ENCODE measurements at places on chromosomes 2 and 18.

DNA sequence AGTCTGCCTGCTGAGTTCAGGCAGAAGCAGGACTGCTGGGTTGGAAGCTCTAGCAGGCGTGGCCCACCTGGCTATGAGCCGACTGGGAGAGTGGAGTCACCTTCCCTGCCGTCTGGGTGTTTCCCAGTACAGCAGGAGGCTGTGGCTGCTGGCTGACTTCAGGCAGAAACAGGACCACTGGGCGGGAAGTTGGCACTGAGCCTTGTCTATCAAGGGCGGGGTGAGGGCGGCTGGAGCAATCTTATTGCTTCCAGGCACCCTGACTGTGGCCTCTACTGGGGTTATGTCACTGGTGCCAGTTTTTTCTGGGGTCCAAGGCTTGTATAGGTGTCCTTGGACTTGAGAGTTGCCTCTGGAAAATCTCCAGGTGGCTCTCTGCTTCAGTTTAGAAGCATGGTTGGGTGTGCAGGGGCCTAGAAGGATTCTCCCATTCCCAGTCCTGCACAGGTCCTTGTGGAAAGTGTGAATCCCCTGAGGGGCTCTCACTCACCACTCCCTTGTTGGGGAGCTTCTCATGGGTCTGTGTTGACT lies 30.5 kb downstream of the LTBP1 start:
- no peak for DNase-seq

DNA sequence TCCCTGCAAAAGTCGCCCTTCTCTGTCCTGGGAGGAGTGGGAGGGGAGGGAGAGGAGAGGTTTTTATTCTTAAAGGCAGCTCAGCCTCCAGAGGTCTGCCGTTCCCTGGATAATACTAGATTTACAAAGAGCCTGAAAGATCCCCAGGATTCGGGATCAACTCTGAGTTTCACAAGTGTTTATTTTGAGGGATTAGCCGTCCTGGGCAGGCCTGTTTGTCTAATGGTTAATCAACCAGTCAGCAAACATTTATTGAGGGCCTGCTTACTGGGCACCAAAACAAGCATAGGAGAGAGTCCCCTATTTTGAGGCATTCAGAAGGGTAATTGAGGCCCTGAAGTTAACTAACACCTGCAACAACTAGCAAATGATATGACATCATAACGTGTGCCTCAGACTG lies 152.6 kb upstream of the SLC1A4 start:
- DNase-seq = no peak

- no peak for DNase-seq
These were observed 140.3 kb downstream of the RPIA start for GRCh38 chr2:88831792-88832248.

DNA sequence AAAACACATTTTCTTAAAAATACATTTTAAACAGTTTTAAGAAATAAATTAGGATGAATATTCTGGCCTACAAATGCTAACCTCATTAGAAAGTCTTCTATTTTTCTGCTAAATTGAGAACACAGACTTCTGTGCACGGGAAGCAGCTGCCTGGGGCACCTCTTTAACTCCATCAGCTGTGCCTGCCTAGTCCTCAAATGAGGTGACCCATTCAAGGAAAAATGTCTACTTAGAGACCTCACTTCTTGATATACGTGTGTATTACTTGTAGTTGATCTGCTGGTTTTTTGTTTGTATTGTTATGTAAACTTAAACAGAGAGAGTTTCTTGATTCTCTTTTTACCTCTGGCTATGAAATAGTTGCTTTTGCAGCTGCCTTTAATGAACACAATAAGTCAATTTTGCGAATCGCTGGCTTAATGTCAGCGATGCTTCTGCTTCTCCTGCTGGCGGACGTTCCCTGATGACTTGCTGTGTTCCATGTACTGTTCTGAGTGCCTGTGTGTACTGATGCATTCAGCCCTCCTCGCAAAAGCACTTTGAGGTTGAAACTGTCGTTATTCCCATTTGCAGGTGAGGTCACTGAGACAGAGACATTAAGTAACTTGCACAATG lies 88.7 kb upstream of the TXNDC2 start:
- DNase-seq = peak; percentile 25

DNA sequence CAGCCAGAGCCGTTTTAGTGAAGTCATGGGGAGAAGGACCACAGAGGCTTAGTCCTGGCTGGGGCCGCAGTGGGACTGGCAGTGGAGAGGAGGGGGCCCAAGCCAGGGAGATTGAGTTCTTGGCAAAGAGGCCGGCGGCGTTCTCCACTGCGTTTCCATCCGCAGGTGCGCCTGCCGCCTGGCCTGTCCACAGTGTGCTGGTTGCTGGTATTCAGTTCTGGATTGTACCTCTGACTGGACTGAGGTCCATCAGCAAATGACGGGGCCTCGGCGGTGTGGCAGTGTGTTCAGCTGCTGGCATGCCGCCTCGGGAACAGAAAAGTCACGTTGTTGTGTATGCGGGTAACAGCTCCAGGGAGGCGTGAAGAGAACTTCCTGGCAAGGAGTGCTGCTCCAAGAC lies 36.8 kb downstream of the LRRFIP1 start:
- no peak for DNase-seq

GRCh38 chr2:8437228-8437948 lies 244.5 kb upstream of the ID2 start:
- no peak for DNase-seq

DNA sequence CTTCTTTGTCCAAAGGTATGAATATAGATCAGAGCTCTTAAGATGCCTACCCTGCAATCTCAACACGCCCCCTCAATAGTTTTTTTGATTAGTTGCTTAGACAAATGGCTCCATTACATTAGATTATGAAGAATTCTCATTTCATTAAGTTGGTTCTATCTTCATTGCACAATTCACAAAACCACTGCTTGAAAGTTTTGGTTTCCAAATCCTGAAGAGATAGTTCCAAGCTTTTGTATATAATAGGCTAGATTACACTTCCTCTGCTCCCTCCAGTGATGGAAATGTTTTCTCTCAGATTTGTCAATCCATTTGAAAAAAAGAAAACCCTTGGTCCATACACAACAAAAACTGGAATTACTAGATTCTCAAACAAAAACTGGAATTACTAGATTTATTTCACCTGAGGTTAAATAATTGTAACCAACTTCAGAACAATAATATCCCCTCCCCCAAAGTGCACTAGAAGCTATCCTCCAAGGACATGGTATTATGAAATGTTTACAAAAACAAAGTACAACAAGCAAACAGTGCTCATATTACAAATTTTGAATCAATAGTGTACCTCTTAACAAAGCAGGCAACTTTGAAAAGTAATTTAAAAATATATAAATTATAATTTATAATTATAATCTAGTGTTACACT lies 6.8 kb upstream of the TLK1 start:
- DNase-seq = no peak

DNA sequence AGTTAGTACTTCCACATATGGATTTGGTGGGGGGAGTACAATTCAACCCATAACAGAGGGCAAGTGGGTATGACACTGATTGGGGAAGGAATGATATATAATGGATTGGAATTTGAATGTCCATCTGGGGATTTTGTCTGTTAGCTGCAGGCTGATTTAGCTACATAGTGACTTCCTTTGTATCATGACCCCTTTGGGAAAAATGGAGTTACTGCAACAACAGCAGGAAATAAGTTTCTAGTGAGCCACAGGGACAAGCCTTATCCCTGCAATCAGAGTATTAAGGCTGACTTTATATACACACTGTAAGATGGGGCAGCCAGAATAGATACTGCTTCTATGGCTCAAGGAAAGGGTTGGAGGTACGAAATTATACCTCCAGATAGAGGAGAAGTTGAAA lies 404.4 kb upstream of the MEIS1 start:
- DNase-seq = no peak

DNA sequence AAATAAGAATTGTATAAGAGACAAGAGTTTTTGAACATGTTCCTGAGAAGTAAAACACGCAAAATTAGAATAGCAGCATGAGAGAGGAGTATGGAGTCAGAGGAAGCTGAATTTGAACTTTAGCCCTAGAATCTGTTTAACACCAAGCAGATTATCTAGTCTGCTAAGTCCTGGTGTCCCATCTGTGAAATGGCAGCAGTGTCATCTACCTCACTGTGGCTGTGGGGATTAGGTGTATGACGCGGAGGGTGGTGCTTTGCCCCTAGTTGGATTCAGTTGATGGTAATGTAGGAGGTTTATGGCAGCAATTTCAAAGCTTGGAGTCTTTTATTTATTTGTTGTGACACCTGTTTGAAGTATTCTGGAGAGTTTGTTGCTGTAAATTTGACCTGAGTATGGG lies 79.2 kb downstream of the ZNF532 start:
- DNase-seq = no peak

- no peak for DNase-seq
These were observed 32.6 kb upstream of the LRRC30 start for GRCh38 chr18:7198326-7198725.

- no peak for DNase-seq
These were observed 72.0 kb upstream of the AFF3 start for GRCh38 chr2:100214265-100214971.

DNA sequence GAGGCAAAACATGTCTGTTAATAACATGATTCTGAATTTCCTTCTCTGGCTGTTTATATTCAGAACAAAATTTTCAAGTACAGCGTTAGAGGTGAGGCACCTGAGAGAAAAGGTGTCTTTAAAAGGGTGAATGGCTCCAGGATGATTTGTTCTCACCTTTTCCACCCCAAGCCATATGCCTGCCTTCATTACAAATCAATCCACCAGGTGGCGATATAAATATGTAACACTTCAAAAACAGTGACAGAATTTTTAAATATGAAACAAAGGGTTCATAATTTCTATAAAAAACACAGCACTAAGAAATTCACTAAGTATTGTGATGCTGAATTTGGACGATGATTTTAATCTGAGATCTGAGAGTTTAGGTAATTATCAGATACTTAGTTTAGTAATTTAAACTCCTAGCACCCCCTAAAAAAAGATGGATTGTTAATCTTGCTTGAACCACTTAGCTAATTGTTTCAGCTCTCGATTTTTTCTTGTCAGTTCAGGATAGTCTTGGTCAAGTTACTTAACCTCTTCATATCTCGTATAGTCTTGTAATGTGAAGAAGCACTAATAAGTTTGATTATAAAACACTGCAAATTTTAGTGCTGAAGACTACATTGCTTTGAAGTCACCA lies 528.8 kb downstream of the CPS1 start:
- no peak for DNase-seq

GRCh38 chr2:235658351-235659174 lies 164.7 kb downstream of the AGAP1 start:
- no peak for DNase-seq

DNA sequence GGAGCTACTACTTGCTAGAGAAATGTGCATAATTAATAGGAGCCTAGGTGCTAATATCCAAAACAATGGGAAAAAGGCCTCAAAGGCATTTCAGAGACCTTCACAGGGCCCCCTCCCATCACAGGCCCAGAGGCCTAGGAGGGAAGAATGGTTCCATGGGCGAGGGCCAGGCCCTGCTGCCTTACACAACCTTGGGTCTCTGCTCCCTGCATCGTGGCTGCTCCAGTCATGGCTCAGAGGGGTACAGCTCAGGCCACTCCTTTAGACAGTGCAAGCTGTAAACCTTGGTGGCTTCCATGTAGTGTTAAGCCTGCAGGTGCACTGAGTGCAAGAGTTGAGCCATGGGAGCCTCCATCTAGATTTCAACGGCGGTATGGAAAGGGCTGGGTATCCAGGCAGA lies 429.2 kb downstream of the FIGN start:
- no peak for DNase-seq

DNA sequence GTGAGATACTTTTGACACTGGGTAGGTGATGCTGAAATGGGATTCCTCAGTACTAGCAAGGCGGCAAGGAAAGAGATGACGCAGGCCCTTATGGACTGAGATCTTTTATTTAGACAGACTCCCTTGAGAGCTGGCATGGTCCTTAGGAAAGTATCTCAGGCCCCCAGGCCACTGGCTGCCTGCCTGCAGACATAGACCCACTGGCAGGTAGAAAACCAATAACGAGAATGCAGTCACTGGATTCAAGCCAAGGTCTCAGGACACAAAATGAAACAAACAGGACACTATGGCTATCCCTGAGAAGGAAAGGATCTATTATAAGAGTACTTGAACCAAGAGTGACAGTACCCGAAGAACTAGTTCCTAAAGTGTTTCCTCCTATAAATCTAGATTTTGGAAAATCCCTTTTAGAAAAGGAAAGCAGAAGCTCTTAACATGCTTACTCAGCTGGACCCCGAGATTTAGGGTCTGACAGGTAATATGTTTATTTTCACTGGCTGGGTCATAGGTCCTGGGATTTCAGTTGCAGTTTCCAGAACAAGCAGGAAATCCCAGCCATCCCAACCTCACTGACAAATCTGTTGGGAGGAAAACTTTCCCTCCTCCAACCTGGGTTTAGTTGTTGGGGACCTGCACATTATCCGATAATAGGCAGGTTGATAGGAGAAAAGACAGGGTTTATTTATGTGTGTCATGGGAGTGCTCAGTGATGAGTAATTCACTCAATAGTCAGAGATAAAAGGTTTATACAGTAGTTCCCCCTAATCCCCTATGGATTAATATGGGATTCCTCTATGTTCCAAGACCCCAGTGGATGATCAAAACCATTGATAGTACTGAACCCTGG lies 44.5 kb downstream of the COMMD1 start:
- DNase-seq = peak; percentile 54

DNA sequence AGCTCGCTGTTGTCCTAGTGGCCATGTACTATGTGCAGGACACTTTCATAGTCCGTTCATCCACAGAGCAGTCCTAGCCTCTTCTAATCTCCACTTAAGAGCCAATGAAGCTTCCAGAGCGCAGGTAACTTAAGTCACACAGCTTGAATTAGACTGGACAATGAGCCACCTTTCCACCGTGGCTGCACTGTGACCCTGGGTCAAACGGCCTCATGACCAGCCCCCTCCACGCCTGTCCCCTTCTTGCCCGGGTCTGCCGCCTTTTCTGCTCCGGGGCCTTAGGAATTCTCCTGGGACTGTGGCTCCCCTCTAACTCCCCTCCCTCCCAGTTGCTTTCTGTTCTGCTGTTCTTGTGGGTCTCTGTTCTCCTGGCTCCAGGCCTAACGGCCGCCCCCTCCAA lies 8.4 kb upstream of the PRKCE start:
- no peak for DNase-seq

- DNase-seq = no peak
These were observed 56.4 kb downstream of the PTPN2 start for GRCh38 chr18:12827588-12827987.

DNA sequence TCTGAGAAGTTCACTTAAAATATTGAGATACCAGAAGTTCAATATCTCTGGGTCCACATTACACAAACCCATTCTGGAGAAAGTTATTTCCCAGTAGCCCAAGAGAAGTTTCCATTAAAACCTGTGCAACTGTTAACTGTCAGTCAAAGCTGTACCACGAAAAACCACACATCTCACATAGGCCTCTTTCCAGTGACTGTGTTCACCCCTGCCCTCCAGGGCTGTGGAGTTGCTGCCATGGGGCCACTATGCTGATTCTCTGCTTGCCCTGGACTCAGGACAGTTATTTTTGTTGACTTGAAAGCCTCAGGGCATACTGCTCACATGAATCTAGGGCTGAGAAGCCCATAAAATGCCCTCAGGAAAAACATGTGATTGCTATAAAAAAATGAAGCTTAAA lies 153.8 kb downstream of the PIEZO2 start:
- DNase-seq = no peak

DNA sequence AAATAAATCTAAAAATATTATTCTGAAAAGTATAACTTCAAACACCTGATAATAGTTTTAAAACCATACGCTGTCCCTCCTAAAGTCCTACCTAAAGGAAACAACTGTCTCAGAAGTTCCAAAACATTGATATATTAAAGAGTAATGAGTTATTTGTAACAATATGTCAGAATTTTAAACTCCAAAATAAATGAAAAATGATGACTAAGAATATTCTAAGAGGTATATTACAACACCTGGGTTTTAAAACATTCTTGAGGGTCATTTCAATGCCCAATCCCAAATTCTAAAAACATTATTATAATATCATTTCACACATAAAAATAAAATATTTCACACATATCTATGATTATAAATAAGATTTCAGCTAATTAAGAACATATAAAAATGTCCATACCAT lies 20.2 kb downstream of the KIDINS220 start:
- DNase-seq = no peak
